Karpas-422 (cell line): ENCODE measurements at places on chromosomes 12 and 14.

- DNase-seq: no peak
These were observed 46.0 kb upstream of the CHST11 start for GRCh38 chr12:104410786-104411185.

GRCh38 chr12:76942267-76942666, 63.4 kb upstream of the CSRP2 start:
- DNase-seq: no peak

GRCh38 chr12:114194956-114195355, 211.0 kb downstream of the TBX5 start:
- DNase-seq: no peak

DNA sequence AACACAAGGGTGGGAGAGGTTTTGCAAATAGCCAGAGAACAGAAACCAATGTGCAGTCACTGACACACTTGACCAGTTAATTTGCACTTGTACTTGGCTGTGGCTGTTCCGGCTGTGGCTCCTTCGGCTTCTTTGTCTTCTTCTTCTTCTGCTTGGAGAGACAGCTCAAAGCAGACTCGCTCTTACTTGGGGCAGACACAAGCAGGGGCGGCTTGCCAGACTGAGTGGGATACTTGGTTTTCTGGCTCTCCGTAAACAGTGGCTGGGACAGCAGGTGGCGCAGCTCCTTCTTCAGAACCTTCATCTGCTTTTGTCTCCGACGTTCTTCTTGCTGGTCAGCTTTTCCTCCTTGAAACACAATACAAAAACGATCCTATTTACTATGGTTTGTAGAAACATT, 25.0 kb downstream of the OTUB2 start:
- no peak for DNase-seq

DNA sequence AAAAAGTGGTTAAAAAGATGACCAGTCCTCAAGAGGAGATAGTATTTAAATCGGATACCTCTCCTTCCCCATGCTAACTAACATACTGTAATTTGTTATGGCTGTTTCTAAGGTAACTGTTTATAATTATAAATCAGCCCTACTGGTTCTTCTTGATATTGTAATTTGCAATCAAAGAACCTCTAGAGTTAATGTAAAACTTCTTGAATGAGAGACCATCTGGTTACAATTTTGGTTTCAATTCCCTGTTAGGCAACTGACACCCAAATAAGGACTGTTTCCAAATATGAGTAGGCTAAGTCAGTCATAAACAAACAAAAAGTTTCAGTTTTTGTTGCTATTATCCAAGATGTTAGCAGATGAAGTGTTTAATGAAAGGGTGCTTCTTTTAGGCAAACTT, 120.2 kb upstream of the DNM1L start:
- no peak for DNase-seq

GRCh38 chr14:55752580-55753390, 172.8 kb downstream of the KTN1 start:
- DNase-seq: no peak

GRCh38 chr12:64826234-64826633, 1.8 kb downstream of the TBC1D30 start:
- no peak for DNase-seq

- DNase-seq: no peak
These were observed 76.9 kb upstream of the ANO4 start for GRCh38 chr12:100717733-100718067.

GRCh38 chr14:98957211-98958047, 314.6 kb downstream of the BCL11B start:
- no peak for DNase-seq

GRCh38 chr12:69779928-69780327, 41.3 kb downstream of the RAB3IP start:
- DNase-seq: peak; percentile 88

- DNase-seq: peak; percentile 78
These were observed 69.0 kb upstream of the BMP4 start for GRCh38 chr14:54025661-54026060.

DNA sequence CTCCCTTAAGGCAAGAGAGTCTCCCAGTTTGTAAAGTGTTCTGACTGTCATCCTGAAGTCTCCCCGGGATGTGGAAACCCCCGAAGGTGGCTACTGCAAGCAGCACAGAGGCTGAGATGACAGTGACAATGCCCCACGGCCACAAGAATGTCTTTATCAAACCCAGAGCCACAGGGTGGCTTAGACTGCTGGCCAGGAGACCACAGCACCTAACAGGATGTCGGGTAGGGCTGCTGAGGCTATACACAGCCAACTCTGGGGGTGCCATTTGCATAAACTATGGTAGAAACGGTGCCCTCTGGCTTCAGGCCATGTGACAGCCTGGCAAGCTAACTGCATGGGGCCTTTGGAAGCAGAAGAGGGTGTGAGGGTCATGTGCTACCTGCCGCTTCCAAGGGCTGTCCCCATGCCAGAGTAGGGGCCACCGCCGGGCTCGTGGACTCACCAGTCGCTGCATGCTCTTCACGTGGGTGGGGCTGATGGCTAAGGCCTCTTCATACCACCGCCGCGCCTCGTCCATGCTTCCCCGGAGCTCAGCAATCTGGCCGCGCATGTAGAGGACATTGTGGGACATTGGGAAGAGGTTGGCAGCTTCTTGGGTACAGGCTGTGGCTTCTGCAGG, 180.9 kb downstream of the CALM1 start:
- peak; percentile 48 for DNase-seq

- peak; percentile 77 for DNase-seq
These were observed 122.0 kb downstream of the TMEM117 start for GRCh38 chr12:43957732-43958372.

- no peak for DNase-seq
These were observed 511.3 kb downstream of the TMEM117 start for GRCh38 chr12:44347145-44347544.

GRCh38 chr12:78293059-78293686, 462.5 kb downstream of the NAV3 start:
- no peak for DNase-seq

GRCh38 chr14:24368562-24369252, 723 bp downstream of the NFATC4 start:
- peak; percentile 56 for DNase-seq

GRCh38 chr12:68109444-68110217, 49.9 kb downstream of the IFNG start:
- DNase-seq: no peak

DNA sequence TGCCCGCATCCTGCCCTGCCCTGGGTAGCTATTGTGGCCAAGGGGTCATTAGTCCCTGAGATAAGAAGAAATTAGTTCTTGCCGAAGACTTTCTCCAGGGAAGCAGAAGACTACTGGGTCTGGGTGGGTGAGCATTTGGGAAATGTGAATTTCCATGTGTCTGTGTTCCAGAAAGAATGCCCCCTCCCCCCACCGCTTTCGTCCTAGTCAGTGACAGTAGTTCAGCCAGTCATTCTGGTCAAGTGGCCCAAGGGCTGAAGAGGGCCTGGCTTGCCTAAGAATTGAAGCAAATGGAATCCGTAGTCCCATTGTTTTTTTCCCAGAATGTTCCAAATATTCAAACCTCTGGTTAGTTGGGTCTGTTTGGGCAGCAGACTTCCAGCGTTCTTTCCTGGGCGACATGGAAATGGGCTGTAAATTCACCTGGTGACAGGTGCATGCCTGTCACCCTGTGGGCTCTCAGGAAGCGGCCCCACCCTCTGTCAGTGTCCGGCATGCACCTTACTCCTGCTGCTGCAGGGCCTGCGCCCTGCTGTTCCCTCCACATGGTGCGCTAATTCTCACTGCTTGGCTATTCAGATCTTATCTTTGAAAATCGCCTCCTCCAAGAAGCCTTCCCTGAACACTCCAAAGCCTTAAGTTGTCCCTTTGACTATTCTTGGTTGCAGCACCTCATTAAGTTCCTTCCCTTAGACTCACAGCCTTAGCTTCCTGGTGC, 1.4 kb upstream of the RFLNA start:
- DNase-seq: no peak

GRCh38 chr12:52241205-52241842, 8.3 kb downstream of the KRT7 start:
- peak; percentile 50 for DNase-seq
